BE2C (cell line): ENCODE measurements at places on chromosomes 4 and X.

DNA sequence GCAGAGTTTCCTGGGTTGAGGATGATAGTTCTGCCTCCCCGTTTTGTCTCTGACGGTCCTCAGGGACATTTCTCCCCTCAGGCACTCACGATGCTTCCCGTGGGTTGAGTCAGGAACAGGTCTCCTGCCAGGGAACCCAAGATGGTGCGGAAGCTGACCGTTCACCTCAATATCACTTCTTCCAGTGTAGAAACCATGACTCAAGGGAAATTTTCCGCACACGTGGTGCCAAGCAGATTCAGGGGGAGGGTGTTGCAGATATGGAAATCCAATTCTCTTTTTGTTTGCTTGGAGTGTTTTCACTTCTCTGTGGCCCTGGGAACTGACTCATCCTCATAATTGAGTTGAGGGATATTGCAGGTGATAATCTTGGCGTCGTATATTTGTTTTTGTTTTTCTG is 46.7 kb downstream of the CXorf49B start:
- DNase-seq, result peak; percentile 44

- no peak for DNase-seq
Measured at GRCh38 chrX:49174723-49175122, 3.0 kb downstream of the PLP2 start.

GRCh38 chrX:9832811-9833210 is 46.6 kb downstream of the SHROOM2 start:
- no peak for DNase-seq

DNA sequence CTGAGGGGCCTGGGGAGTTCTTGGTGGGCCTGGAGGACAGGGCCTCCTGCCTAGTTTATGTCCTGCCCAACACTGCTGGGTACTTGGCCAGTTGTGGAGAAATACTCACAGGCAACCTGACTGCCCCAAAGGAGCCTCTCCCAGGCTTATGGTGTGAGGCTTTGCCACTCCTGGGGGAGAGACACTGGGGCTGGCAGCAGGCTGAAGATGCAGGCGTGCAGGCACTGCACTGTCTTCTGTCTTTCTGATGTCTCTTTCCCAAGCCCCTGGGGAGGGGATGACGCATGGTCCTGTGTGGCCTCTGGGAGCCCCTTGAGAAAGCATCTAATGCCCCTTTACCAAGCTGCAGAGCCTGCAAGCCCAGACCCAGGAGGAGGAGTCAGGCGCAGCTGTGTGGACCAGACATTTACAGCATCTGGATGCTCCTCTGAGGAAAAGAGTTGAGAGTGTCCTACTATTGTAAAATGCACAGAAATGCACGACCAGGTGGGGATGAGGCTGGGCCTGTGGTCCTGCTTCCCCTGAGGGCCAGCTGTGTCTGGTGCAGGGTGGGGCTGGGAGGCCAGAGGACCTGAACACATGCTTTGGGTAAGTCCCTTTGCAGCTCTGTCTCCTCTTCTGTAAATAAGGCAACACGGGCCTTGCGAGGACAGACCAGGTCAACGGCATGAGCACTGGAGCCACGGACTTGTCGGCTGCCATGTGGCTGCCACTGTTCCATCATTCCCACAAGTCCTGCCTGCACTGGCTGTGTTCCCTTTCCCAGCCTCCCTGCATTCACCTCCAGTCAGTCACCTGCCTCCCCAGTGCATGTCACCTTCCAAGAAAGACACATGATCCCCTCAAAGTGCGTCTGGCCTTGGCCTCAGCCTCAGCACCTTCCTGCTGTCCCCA is 8.4 kb downstream of the TMEM271 start:
- DNase-seq, result no peak

- DNase-seq, result no peak
Measured at GRCh38 chrX:47745416-47745815, 86.4 kb upstream of the UXT start.

GRCh38 chrX:53235566-53235965 is 10.6 kb upstream of the KDM5C start:
- no peak for DNase-seq

DNA sequence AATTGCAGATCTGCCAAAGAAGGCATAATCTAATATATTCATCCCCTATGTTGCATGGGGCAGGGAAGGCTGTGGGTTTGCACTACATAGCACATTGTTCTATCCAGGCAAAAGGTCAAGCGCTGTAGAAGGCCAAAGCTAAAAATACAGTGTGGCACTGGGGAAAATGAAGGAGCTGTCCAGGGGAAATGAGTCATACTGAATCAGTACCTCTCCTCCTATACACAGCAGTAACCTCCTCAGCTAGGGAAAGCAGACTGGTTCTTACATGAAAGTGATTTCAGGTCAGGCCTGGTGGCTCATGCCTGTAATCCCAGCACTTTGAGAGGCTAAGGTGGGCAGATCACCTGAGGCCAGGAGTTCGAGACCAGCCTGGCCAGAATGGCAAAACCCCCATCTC is 31.0 kb upstream of the SLC25A4 start:
- peak; percentile 24 for DNase-seq

DNA sequence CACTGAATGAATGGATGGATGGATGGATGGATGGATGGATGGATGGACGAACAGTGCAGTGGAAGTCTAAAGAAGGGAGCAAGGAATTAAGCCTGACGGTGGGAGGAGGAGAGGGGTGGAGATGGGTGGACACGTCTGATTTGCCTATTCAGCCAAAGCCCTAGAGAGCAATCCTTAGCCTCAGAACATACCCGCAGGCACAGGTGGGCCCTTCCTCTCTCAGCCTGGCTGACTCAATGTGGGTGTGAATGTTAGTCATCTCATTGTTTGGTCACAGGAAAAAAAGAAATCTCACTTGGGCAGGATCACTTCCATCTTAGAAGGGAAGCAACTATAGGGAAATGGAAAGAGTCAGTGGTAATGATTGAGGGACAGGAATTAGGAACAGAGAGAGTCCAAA is 165.9 kb downstream of the PJA1 start:
- no peak for DNase-seq

GRCh38 chrX:15853586-15854079 is 980 bp downstream of the AP1S2 start:
- no peak for DNase-seq

- peak; percentile 30 for DNase-seq
Measured at GRCh38 chrX:117743469-117744251, 372.9 kb downstream of the KLHL13 start.

- peak; percentile 54 for DNase-seq
Measured at GRCh38 chr4:148273501-148273986, 168.7 kb downstream of the NR3C2 start.

DNA sequence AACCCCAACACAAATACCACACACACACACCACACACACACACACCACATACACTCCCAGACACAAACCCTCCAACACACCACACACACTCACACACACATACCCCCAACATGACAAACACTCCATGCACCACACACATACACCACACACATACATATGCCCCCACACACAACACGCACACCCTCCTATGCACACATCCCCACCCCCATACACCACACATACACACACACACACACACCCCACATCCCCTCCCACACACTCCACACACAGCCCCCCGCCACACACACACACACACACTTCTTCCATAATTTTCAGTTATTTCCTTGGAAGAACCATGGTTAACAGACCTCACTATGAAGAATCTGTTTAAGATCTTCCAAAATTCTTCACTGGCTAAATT is 173.5 kb upstream of the KCNIP4 start:
- DNase-seq, result no peak

DNA sequence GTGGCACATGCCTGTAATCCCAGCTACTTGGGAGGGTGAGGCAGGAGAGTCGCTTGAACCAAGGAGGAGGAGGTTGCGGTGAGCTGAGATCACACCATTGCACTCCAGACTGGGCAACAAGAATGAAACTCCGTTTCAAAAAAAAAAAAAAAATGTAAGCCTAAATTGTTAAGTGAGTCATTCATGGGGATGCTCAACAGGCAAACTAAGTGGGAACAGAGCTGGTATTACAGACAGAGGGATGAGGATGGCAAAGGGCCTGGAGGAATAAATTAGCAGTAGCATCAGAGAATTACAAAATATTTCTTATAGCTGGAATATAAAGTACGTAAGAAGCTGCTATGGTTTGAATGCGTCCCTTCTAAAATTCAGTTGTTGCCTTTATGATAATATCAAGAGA is 43.4 kb upstream of the OGT start:
- no peak for DNase-seq

DNA sequence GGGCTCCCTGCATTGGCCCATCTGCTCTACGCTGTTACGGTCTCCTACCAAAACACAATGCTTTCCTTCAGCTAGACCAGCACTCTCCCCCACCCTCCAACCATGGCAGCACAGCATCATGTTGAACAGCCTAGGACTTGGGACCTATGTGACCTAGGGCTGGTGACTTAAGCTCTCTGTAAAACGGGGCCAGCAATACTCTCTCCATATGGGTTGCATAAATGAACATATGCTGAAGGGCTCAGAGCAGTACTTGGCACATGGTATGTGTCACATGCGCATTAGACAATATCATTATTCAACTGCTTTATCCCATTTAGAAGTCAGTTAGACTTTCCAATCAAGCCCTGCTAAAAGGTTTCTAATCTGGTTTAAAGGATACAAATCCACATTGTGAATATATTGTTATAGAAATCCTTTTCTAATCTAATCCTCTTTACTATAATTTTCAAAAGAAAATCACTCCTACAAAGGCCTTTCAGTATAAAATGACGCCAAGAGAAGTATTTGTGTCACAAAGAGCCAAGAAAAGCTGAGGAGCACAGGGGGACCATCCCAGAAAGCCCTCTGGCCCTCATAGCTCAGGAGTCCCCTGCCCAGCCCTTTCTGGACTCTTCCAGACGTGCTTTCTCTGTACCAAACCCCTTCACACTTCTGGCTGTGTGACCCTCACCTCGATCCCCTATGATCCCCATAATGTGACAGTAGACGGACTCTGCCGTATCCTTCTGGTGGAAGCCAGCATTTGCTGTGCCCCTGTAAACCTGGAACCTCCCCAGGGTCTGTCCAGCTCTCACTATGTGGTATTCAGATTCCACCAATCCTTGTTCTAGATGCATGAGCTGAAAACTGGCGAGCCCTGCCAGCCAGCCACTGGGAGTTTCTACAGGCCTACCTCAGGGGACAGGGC is 42.3 kb downstream of the NSG1 start:
- no peak for DNase-seq

DNA sequence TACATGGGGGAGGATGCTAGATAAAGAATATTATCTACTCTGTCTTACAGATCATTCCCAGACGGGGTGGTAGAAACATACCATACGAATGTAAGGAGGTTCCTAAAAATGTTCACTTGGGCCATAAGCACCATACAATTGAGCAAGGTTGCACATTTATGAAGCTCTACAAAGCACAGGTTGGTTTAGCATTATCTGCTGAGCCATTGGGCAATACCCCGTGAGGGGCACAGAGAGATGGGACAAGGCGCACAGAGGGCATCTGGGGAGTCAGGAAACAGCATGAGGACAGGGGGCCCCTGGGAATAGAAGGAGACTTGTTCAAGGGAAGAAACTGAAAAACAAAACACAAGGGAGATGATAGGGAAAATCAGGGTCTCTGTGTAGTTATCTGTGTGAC is 305.3 kb downstream of the TRIML1 start:
- DNase-seq, result no peak

- peak; percentile 76 for DNase-seq
Measured at GRCh38 chr4:139656614-139657486, 8.8 kb upstream of the MGST2 start.

DNA sequence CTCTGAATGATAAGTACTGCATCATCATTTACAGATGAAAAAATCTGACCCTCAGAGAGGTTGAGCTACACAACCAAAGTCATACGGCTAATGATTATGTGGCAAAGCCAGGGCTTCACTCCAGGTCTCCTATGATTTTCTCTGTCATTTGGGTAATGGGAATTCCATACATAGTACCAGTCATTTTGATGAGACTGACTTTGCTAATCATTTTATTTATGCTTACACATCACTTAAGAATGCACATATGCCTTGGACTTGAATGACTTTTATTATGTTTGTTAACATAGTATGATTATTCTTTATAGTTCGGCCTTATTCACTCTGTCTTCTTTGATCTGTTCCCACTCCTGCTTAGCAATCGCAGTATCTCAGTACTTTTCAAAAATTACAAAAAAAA is 255.1 kb upstream of the GPRIN3 start:
- DNase-seq, result no peak

GRCh38 chrX:107701493-107702121 is 73.3 kb downstream of the PRPS1 start:
- no peak for DNase-seq

GRCh38 chrX:137565921-137566745 is at the start of gene ZIC3:
ZIC3 (plus strand) TSS chrX:137566127; CDS start chrX:137566692, 565 bp downstream.
- DNase-seq, result no peak

- no peak for DNase-seq
Measured at GRCh38 chr4:21451032-21451431, 497.5 kb downstream of the KCNIP4 start.

DNA sequence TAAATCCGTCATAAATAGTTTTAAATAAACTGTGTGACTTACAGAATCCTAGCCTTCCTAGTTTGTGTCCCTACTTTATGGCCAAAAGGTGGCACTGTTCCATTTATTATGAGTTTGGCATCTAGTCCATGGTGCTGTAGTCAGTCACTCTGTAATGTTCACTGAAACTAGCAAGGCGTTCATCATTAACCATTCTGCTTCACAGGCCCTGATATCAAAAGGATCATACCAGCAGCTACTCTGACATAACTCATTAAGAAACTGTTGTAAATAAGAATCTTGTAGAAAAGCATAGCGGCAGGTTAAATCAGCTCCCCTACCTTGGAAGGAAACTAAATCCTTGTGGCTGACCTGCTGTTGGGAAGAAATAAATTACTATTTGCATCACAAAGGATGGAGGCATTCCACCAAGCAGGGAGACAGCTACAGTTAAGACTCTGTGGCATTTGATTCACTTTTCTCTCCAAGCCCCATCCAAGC is 919.6 kb upstream of the DIAPH2 start:
- DNase-seq, result no peak
